ENCODE measurements at places on chromosomes 4 and X. TPM values are rescaled to one million over a fixed set of nuclear protein-coding genes. Genes with fewer than 3 reads are reported as not detected.

GRCh38 chr4:26204249-26204825 lies 116.5 kb upstream of the RBPJ start:
- peak; percentile 76 for DNase-seq

Gene DCAF8L2
- not detected for total RNA-seq

Gene TNMD
- total RNA-seq = not detected

GRCh38 chr4:169663402-169663801 lies 43.0 kb downstream of the CLCN3 start:
- DNase-seq = no peak

Gene PARM1
- total RNA-seq = not detected

DNA sequence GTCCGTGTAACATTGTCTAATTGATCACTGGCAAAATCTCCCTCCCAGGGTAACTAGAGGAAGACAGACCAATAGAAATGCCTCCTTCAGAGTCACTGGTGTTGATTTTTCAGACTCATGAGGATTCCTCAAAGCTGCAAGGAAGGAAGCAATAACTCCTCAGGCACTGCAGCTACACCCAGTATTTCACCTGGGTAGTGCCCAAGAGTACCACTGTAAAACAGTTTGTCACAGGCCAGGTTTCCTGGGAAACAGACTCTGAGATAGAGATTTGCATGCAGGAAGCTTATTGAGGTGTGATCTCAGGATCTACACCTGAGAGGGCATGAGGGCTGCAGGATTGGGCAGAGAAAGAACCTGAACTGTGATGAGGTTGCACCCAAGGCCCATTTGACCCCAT lies 240.7 kb upstream of the ATP6AP2 start:
- DNase-seq = no peak

Gene TMPRSS11F
- total RNA-seq = not detected

Gene NDNF
- not detected for total RNA-seq

- DNase-seq = no peak
Observed at GRCh38 chr4:150411520-150411919, 170.4 kb upstream of the MAB21L2 start.

- DNase-seq = peak; percentile 6
Observed at GRCh38 chr4:86810847-86811246, 38.3 kb downstream of the SLC10A6 start.

Gene GPR119
- not detected for total RNA-seq

DNA sequence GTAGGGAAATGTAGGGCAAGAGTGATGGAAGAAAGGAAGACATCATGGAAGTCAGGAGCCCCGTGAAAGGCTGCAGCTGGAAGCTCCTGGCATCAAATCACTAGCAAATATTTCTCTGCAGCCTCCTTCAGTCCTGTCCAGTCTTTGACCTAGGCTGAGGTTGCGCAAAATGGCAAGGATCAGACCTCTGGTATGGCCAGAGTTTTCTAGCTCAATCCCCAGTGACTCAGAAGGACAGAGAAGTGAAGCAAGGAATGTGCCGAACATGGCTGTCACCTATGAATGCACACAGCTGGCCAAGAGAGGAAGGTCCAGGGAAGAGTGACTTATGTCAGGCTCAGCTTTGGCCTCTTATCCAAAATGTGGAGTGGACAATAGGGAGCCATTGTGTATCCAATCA lies 71.1 kb upstream of the PHOX2B start:
- no peak for DNase-seq

DNA sequence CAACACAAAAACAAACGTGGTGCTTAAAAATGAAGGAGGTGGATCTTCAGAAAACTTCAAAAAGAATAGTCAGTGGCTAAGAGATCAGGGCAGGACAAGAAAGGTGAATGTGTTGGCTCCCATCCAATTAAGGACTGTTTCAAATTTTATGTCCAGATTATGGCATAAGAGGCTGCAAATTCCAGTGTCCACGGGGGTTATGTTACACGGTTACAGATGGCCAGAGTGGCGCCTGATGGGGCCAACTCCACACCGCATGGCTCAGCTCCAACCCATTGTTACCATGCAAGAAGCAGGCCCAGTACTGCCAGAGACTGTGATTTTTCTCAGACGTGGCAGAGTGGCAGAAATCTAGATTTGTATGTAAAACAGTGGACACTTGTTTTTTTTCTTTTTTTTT lies 168.4 kb upstream of the TENM3 start:
- DNase-seq = no peak
